ENCODE measurements at places on chromosomes 6 and 20.

GRCh38 chr6:75551367-75551952 lies 50.2 kb upstream of the SENP6 start:
- no peak for DNase-seq

GRCh38 chr6:139882977-139883728 lies 508.7 kb upstream of the CITED2 start:
- DNase-seq, result no peak

- no peak for DNase-seq
Measured at GRCh38 chr6:24576447-24576846, 69.5 kb downstream of the KIAA0319 start.

DNA sequence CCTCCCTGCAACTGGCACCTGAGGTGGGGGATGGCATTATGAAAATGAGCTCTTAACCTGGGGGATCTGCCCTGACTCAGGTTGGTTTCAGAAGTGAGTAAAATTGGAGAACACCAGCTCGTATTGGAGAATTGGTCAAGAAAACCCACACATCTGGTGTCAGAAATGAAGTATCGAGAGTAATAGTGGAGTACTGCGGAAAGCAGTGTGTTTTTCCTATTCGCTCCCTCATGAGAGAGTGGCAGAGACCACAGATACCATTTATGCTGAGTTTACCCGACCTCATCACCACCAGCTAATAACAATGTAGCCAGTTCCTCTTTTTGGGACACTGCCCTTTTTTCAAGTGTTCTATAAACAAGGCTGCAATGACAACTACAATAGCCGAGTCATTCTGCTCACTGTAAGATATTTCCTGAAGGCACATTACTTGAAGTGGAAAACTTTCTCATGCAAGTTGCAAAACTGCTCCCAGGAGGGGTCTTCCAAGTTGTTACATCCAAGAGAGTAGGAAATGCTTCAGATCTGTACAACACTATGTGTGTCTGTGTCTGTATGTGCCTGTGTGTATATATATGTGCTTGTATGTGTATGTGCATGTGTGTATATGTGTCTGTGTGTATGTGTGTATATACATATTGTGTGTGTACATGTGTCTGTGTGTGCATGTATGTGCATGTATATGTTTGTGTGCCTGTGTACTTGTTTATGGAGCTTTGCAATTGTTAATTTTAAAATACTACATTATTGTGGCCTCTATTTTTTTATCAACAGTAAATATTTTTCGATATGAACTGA lies 106.0 kb upstream of the CST7 start:
- no peak for DNase-seq

GRCh38 chr6:44211284-44211683 lies 5.4 kb upstream of the MYMX start:
- no peak for DNase-seq

GRCh38 chr6:157219201-157220200 lies 103.8 kb downstream of the TMEM242 start:
- DNase-seq, result no peak

DNA sequence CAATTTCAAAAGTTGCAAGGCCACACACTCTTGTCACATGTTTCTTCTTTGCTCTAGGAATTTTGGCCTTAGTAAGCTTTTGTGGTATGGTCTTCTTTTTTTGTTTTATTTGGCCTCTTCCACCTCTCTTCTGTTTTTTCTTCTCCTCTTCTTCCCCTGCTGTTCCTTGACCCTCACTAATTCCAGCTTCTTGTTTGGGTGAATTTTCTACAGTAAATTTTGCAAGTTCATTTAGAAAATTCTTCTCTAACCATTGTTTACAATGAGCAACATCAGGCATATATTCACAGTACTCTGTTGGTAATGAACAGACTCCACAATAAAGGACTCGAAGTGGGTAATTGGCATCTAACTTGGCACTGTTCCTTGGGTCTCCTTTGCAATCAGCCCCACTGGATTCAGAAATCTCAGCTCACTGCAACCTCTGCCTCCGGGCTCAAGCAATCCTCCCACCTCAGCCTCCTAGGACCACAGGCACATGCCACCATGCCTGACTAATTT lies 5.0 kb downstream of the ASIP start:
- DNase-seq, result no peak

GRCh38 chr20:52828199-52828598 lies 144.0 kb upstream of the TSHZ2 start:
- no peak for DNase-seq

DNA sequence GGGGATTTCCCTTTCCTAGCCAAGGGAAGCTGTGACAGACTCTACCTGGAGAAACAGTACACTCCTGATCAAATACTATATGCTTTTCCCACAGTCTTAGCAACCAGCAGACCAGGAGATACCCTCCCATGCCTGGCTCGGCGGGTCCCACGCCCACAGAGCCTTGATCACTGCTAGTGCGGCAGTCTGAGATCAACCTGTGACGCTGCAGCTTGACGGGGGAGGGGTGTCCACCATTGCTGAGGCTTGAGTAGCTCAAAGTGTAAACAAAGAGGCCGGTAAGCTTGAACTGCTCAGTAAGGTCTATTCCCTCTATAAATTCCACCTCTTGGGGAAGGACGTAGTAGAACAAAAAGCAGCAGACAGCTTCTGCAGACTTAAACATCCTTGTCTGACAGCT lies 63.2 kb downstream of the WASF1 start:
- DNase-seq, result no peak

DNA sequence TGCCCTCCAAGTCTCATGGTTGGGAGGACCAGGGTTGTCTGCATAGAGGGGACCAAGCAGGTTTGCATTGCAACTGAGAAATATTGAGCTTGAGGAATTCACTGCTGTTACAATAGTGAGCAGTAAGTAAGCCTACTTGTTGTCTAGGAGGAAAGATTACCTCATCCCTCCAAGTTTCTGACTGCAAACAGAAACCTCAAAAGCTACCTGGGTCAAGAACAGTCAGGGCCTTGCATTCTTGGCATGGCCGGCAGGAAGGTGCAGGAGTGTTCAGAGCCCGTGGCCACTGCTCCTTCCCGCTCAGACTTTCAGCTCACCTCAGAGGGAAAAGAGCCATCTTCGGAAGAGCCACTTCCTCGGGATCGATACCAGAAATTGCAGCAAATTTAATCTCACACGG lies 46.0 kb upstream of the DOK5 start:
- DNase-seq, result no peak

DNA sequence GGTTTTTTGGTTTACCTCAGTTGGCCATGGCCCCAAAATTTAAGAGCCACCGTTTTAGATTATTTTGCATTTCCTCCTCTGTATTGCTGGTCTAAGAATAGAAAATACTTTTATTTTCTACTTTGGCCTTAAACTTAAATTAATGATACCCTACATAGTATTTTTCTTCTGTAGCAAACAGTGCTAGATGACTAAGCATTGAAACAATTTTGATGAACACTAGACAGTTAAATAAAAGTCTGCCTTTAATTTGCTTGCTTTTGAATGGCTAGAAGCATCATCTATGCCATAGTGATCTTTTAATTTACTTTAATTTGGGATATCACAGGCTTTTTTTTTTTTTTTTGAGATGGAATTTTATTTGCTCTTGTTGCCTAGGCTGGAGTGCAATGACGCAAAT lies 106.4 kb downstream of the CD109 start:
- DNase-seq, result no peak

GRCh38 chr6:157673596-157673995 lies 149.4 kb upstream of the SNX9 start:
- DNase-seq, result no peak

DNA sequence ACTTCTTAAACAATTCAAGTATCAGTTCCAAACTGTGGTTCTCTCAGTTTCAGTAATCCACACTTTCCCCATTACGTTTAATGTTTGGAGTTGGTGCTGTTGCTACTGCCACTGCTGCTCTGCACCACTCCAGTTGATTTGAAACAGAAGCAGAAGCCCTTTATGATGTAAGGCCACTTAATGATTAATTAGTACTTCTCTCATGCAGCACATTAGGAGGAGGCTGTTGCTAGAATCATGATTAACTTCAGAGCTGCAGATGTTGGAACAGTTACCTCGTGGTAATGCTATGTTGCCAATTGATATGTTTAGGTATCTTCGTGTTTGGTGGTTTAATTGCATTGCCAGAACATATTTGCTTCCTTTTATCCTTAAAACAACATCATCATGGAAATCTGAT lies 986.2 kb upstream of the CITED2 start:
- DNase-seq, result no peak

- no peak for DNase-seq
Measured at GRCh38 chr6:137522831-137523230, 28.6 kb upstream of the OLIG3 start.

DNA sequence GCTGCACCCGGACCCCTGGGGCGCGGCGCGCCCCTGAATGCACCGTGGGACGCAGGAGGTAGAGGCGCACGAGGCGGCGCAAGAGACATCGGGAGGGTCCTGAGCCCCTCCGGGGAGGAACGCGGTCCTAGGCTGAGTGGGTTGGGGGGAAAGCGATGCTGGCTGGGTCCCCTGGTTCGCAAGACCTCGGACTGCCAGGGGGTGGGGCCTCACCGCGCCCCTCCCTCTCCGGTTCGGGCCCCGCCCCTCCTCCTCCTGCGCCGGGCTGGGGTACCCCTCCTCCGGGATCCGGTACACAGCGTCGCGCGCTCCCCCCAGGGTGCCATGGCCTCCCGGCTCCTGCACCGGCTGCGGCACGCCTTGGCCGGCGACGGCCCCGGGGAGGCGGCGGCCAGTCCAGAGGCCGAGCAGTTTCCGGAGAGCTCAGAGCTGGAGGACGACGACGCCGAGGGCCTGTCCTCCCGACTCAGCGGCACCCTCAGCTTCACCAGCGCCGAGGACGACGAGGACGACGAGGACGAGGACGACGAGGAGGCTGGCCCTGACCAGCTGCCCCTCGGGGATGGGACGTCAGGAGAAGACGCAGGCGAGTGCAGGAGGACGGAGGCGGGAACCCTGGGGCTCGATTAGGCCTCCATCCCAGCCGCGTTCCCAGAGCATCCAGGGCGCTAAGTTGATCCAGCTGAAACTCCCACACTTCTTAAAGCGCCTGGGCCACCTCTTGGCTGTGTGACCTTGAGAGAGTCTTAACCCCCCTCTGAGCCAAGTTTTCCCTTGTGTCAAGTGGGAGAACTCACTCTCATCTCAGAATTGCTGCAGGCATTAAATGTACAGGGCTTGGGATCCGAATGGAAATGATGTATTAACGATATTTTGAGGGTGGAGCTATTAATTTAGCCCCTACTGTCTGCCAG lies 541 bp downstream of the SNX21 start:
- peak; percentile 46 for DNase-seq

GRCh38 chr6:46338131-46338530 lies 153.1 kb downstream of the RCAN2 start:
- DNase-seq, result no peak

DNA sequence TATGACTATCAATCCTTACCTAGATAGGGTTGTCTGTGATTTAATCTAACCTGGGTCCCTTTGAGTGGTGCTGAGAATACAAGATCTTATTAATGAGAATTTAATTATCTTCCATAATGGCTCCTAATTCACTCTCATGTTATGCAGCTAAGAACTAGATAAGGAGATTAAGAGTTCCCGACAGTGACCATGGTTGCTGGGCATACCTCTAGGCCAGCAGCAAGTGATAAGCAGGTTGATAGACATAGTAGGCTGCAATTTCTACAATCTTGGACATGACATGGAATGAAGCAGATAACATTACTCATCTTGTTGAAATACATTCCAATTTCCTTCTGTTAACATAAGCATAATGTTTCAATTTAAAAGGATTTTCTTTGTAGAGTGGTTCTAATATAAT lies 27.1 kb downstream of the SPACA1 start:
- DNase-seq, result no peak
